H7 (cell line): ENCODE measurements at places on chromosomes 5 and 9. TPM values are rescaled to one million over a fixed set of nuclear protein-coding genes. Genes with fewer than 3 reads are reported as not detected.

GRCh38 chr5:133034064-133034463 is 7.7 kb upstream of the ZCCHC10 start:
- no peak for DNase-seq

GRCh38 chr5:10315824-10316509 is 8.3 kb upstream of the CMBL start:
- DNase-seq = peak; percentile 42

Gene F12
- 3.2 and 3.7 TPM in 2 replicates for total RNA-seq

GRCh38 chr9:88373045-88373444 is 15.2 kb upstream of the SPIN1 start:
- no peak for DNase-seq

DNA sequence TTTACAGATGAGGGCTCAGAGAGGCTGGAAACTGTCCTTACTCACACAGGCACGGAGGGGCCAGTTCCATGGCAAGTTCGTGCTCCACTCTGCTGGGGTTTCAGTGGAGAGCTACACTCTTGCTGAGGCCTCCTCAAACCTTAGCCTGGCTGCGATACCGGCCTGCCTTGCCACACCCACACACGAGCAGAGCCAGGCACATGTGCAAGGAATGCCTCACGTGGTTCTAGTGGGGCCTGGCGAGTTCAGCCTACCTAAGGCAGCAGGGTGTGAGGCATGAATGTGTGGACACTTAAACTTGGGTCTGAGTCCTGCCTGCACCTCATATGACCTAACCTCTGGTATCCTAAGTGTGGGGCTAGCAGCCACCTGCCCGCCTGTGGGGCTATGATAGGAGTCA is 21.5 kb upstream of the PRDM12 start:
- DNase-seq = no peak

DNA sequence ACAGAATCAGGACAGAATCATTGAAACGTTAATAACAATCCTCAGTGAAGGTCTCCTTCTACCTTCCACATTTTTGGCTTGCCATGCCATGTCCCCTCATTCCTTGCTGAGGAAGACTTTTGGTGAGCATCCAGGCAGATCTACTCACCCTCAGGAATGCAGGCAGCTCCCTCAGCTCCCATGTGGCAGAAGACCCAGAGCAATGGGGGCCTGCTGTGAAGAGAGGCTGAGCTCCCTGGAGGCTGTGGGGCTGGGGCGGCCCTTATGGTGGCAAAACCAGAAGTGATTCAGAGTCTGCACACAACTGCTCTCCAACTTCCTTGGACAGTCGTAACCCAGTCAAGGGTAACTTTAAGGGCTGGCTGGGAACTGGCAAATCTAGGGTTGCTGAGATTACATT is 247.2 kb upstream of the EFNA5 start:
- no peak for DNase-seq

GRCh38 chr9:122370869-122371755 is at the start of gene PTGS1:
PTGS1 (plus strand) TSS chr9:122371024; CDS start chr9:122371085, 61 bp downstream.
- DNase-seq = peak; percentile 92

Gene NOXA1
- total RNA-seq = 0.78 and 1.0 TPM in 2 replicates

Gene PPP1R26
- 40.8 and 58.8 TPM in 2 replicates for total RNA-seq

DNA sequence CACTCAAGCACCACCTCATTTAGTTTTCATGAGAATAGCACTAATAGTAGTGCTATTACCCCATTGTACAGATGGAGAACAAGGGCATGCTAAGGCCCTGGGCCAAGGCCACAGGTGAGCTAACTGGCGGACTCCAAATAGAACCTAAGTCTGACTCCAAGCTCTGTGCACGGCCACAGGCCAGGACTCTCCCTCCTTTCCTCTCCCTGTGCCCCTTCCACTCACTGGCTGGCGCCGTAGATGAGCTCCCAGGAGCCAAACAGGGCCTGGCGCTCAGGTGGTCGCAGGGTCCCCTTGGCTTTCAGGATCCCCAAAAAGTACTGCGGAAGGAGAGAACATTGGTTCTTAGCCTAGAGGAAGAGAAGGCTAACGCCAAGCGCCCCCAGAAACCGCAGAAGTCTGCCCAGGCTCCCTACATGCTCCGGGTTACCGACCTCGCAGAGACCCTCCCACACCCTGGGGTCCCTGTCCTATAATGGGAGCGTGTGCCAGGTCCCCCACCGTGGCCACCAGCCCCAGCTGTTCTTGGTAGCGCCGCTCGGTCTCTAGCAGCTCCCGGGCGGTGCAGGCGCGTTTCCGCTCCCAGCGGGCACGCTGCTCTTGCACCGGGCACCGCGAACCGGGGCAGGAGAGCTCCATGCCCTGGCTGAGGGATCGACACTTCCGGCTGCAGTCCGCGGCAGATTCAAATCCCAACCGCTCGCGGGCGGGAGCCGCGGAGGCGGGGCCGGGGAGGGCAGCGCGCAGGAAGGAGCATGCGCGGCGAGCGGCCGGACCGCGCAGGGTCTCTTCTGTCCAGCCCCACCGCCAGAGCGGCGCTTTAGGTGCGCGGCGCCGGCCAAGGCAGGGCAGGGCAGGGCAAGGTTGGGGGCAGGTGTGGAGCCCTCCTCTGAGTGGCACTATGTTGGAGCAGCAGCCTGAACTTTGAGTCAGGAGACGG is at the start of gene ARHGEF39:
ARHGEF39 (minus strand) TSS at position 665 of the 940 bp plus-strand sequence; CDS start at position 639, 26 bp downstream.
- peak; percentile 99 for DNase-seq
